ENCODE measurements at places on chromosomes 7 and 10.

DNA sequence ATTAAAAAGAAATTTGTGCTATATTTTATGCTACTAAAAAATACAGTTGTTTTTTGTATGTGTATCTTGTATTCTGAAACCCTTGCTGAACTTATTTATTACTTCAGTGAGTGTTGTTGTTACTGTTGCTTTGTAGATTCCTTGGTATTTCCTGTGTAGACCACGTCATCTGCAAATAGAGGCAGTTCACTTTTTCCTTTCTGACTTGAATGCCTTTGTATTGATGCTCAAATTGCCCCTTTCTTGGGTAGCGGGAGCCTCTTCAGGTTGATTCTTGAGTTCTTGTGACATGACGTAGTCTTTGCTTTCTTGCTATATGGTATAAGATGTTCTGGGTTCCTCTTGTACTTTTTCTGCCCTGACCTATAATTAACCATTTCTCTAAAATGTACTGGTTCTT is 504.1 kb downstream of the SDK1 start:
- DNase-seq = no peak

DNA sequence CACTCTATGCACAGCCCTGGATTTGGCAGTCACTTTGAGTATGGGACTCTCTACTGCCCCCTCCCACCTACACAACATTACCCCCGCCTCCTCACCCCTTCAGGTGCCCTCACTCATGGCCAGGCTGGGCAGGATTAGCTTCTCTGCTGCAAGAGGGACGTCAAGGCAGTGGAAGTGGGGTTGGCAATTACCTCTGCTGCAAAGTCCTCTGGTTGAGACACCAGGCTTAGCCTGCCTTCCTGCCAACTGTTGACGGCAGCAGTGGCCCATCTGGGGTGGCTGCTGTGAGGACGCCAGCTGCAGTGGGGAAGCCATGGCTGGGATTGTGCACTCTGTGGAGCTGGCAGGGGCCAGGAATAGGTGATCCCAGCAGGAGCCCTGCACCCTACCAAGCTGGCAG is 26.7 kb downstream of the SVIL start:
- DNase-seq = no peak

DNA sequence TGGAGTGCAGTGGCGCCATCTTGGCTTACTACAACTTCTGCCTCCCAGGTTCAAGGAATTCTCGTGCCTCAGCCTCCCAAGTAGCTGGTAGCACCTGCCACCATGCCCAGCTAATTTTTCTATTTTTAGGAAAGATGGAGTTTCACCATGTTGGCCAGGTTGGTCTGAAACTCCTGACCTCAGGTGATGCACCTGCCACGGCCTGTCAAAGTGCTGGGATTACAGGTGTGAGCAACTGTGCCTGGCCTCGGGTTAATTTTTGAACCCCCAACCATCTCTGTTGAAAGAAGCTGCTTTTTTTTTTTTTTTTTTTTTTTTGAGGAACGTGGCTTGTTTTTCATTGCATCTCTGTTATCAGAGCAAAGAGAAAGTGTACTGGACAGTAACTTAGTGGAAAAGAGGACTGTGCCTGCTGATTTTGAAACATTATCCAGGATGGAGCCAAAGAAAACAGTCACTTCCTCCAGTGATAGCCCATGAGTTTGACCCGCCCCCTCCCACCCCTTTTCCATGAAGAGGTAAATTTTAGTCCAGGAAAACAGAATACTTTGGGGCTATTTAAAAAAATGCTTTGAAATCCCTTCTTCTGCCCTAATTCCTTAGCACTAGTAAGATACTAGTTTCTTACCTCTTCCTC is 38.3 kb downstream of the WBP1L start:
- no peak for DNase-seq

GRCh38 chr7:47625861-47626715 is 44.2 kb upstream of the TNS3 start:
- DNase-seq = no peak

GRCh38 chr7:78510580-78511188 is 712.1 kb downstream of the PHTF2 start:
- no peak for DNase-seq

DNA sequence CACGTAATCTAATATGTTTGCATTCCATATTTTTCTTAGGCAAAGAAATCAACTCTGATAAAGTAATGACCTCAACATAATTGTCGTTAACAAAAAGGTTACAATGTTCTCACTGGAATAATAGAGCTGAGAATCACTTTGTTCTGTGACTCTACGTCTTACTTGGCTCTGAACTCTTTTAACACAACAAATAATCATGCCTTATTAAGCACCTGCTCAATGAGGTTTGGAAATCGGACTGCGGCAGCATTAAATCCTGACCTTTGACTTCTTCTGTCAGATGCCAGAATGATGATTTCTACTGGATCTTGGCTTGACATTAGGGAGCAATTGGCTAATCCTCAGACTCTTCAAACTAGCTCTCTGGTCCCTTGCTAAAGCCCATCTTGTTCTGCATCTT is 233.6 kb downstream of the SEMA3D start:
- no peak for DNase-seq

GRCh38 chr7:39696631-39697030 is 73.3 kb downstream of the RALA start:
- DNase-seq = no peak

- DNase-seq = peak; percentile 92
Measured at GRCh38 chr7:138161600-138162081, 85.4 kb downstream of the AKR1D1 start.

- no peak for DNase-seq
Measured at GRCh38 chr7:116218051-116218645, 7.8 kb downstream of the TES start.

DNA sequence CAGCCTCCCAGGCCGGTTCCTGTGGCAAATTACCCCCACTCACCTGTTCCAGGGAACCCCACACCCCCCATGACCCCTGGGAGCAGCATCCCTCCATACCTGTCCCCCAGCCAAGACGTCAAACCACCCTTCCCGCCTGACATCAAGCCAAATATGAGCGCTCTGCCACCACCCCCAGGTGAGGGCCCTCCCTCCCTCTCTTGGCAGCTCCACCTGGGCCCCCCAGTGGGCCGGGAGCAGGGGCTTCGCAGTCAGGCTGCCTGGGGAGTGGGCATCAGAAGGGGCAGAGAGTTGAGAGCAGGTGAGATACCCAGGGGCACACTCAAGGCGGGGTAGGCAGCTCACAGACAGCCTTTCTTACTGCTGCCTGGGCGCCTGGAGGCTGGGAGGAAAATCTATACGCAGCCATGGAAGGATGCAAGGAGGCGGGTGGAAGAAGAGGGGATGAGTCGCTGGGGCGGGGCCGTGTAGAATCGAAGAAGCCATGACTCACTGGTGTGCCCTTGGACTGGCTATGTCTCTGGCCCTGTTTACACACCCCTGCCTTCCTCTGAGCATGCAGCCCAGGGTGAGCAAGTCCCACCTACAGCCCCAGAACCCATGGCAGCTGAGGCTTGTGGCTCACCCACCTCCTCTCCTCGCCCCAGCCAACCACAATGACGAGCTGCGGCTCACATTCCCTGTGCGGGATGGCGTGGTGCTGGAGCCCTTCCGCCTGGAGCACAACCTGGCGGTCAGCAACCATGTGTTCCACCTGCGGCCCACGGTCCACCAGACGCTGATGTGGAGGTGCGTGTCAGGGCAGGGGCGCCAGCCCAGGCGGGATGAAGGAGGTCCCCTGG is 48.6 kb upstream of the PPIF start:
- no peak for DNase-seq

- no peak for DNase-seq
Measured at GRCh38 chr7:94351703-94352102, 43.0 kb upstream of the COL1A2 start.

- DNase-seq = no peak
Measured at GRCh38 chr10:5411941-5412276, 448 bp upstream of the NET1 start.

DNA sequence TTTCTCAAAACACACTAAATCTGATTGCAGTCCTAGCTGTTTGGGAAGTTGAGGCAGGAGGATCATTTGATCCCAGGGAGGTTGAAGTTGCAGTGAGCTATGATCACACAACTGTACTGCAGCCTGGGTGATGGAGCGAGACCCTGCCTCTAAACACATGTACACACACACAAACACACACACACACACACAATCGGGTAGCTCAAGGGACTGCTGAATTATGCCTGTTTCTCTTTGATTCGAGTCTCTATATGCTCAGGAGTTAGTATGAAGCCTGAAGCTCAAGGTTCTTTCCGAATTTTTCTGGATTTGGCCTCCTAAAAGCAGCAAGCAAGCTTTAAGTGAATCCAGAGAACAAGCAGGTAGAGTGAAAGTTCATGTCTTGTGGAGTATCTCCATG is 22.5 kb downstream of the PRTFDC1 start:
- no peak for DNase-seq

DNA sequence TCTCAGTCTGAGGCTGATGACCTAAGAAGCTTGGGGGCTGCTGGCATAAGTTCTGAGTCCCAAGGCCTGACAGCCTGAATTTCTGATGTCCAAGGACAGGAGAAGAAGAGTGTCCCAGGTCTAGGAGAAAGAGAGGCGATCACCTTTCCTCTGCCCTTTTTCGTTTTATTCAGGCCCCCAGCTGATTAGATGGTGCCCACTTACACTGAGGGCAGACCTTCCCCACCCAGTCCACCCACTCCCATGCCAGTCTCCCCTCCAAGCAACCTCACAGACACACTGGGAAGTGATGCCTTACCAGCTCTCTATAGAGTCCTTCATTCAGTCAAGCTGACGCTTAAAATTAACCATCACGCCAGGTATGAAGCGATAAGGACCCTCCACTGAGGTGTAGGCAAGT is 19.3 kb upstream of the LOXL4 start:
- no peak for DNase-seq

- no peak for DNase-seq
Measured at GRCh38 chr10:125200396-125200795, 40.0 kb upstream of the CTBP2 start.

- DNase-seq = no peak
Measured at GRCh38 chr10:99235658-99236626, at the start of gene HPSE2. Gene HPSE2 (minus strand): TSS chr10:99235852.

DNA sequence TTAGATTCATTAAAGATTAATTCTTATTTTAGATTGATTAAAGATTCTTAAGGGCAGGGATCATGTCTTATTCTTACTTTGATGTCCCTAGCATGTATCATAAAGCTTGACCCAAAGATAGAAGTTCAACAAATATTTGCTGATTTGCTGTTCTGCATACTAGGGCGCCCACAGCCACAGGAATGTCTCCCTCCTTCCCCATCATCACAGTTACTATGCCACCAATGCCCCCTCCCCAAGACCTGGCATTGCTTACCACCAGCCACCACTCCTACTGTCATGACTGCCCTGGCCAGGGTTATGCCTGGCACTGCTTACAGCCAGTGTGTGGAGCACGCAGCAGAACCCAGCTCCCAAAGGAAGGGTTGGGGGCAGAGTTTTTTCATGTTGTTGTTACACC is 86.7 kb upstream of the AGK start:
- no peak for DNase-seq

- DNase-seq = no peak
Measured at GRCh38 chr10:47326927-47327330, 4.7 kb downstream of the GDF2 start.

- no peak for DNase-seq
Measured at GRCh38 chr7:36279200-36279925, 110.3 kb upstream of the ANLN start.

- no peak for DNase-seq
Measured at GRCh38 chr7:122155566-122155965, 11.5 kb upstream of the AASS start.

GRCh38 chr7:7478569-7478968 is 57.1 kb downstream of the COL28A1 start:
- DNase-seq = no peak

DNA sequence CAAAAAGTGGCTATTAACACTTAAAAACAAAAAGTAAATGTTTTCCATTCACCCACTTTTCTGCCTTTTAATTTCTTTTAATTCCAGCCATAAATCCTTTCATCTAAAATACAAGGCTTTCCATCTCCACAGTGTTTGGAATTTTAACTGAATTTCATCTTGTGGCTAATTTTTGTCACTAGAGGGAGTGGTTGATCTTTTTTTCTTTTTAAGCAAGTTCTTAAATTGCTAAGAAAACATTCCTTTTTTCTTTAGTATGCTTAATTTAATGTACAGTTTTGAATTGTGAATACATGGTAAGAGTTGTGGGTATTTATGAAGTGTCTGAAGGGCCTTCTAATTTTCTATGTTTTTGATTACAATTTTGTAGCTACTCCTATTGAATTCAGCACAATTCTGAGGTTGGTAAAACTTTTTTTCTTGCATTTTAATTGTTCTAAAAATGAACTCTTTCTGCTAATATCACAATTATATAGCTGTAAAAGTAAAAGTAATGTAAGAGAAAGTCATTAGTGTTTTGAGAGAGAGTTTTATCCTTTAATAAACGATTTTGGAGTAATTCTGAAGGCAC is 54.9 kb upstream of the ANK3 start:
- DNase-seq = no peak

- DNase-seq = no peak
Measured at GRCh38 chr10:121860810-121861209, 67.0 kb downstream of the ATE1 start.

GRCh38 chr10:8061274-8062211 is 7.1 kb downstream of the GATA3 start:
- DNase-seq = no peak

DNA sequence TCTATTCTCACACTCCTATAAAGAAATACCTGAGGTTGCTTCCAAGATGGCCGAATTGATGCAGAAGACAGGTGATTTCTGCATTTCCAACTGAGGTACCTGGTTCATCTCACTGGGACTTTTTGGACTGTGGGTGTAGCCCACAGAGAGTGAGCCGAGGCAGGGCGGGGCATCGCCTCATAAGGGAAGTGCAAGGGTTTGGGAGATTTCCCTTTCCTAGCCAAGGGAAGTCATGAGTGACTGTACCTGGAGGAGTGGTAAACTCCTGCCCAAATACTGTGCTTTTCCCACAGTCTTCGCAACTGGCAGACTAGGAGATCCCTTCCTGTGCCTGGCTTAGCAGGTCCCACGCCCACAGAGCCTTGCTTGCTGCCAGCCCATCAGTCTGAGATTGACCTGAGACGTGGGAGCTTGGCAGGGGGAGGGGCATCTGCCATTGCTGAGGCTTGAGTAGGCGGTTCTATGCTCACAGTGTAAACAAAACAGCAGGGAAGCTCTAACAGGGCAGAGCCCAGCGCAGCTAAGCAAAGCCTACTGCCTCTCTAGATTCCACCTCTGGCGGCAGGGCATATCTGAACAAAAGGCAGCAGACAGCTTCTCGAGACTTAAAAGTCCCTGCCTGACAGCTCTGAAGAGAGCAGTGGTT is 152.2 kb downstream of the ARL4A start:
- DNase-seq = peak; percentile 34

DNA sequence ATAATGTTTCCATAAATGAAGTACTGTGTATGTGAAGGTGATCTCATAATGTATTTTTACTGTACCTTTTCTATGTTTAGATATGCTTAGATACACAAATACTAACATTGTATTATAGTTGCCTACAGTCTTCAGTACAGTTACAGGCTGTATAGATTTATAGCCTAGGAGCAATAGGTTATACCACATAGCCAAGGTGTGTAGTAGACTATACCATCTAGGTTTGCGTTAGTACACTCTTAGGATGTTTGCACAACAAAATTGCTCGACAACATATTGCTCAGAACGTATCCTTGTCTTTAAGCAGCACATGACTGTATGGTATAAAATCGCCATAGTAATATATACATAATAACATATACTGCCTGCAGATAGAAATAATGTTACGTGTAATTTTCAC is 42.9 kb downstream of the WAC start:
- no peak for DNase-seq

GRCh38 chr10:79357180-79357579 is 9.9 kb downstream of the PPIF start:
- no peak for DNase-seq

Data from NCI-H187 (cell line).